Camera-type eye (tissue), 1 donor: ENCODE measurements at places on chromosomes 1 and 21. TPM values are rescaled to one million over a fixed set of nuclear protein-coding genes. Genes with fewer than 3 reads are reported as not detected.

Gene RNU1-4
- total RNA-seq = under 0.01 TPM

Gene KCNH1
- 2.4 TPM for total RNA-seq

Gene S100A8
- total RNA-seq = 23.5 TPM

Gene CAMK1G
- total RNA-seq = 0.93 TPM

Gene FAM43B
- 2.0 TPM for total RNA-seq

Gene CKS1B
- 27.9 TPM for total RNA-seq

Gene SPATA21
- total RNA-seq = not detected
